Dermis microvascular lymphatic vessel endothelial cell (primary cell): ENCODE measurements at places on chromosomes 6 and 20.

- DNase-seq: no peak
Measured at GRCh38 chr6:67888886-67889681, 746.0 kb upstream of the ADGRB3 start.

DNA sequence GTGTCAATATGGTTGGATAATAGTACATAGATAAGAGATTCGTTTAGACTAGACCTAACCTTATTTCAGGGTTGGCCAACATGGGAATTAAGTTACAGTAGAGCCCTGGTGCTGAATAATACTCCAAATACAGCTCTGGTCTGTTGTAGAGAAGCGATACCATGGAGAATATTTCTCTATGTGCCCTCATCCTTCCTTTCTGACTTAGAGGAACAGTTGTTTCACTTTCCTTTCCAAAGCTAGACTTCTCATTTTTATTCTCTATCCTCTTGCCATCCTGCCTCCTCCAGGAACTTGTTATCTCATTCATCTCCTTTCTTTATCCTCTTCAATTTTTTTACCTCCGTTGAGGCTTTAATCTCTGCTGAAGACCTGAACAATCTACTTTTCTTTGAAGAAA lies 68.9 kb downstream of the EDN1 start:
- no peak for DNase-seq

DNA sequence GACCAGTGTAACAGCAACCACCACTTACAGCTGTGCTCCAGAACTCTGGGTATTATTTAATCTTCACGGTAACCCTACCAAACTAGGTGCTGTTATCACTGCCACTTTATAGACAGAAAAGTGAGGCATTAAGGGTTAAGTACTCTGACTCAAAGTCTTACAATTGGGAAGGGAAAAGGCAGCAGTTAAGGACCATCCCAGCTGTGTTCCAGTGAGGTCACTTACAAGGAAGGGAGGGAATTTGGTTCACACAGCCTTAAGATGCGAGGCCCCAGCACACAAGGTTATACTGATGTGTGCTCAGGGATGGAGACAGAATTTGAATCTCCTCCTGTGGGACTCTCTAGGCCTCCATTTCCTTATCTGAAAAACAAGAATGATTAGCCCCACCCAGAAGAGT lies 46.7 kb downstream of the TRERF1 start:
- DNase-seq: no peak

DNA sequence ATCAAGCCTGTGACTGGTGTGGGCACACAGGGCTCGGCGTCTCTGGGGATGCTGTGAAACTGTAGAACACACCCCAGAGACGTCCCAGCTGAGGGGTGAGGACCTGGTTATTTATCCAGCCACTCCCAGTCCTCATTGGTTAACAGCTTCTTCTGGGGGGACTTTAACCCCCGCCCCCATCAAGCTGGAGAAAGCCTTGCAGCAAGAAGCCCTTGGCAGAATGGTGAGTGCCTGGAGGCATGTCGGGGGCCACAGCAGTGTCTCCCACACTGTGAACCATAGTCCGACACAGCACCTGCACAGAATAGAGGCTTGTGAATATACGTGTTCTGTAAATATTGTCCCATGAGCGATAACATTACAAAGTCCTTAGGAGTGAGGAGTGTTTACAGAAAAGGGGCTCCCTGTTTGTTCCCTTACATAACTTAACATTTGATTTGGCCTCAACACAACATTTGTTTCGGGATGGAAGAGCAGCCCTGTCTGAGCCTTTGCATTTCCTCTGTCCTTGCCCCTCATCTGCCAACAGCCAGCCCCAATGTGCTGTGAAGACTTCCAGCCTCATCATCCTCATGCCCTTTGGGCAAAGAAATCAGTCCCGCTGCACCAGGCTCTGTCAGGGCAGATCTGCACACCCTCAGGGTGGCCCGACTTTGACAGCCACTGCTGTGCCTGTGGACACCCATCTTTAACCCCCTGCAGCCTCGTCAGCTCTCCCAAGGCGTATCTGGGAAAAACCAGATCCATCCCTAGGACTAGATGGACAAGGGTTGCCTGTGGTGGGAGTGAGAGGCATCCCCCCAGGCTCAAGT lies 2.2 kb upstream of the RRBP1 start:
- no peak for DNase-seq

GRCh38 chr6:37006793-37007339 lies 1.4 kb downstream of the FGD2 start:
- DNase-seq: no peak
